Left kidney (tissue), 8 donors: ENCODE measurements at places on chromosomes 12 and 14. TPM values are rescaled to one million over a fixed set of nuclear protein-coding genes. Genes with fewer than 3 reads are reported as not detected.

PTPRR gene
- polyA plus RNA-seq, result 0.60 TPM

FOXG1 gene
- 0.03 TPM for polyA plus RNA-seq

GLIPR1L2 gene
- 2.6 TPM for polyA plus RNA-seq

DNA sequence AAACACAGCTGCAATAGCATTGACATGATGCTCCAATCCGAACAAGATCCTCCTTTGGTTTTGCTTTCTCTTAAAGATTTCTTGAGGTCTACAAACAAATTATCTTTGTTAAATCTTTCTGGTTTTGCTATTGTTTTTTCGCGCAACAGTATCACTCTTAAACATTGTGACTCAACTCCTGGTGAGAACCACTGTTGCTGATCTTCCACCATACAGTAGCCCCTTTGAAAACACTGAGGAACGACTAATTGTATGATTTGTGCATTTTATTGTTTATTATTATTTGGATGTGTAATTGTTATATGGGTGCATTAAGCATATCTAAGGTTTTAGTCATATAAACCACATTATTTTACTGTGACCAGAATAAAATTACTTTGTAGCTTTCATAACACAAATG, 282.8 kb downstream of the EGLN3 start:
- no peak for DNase-seq

DNA sequence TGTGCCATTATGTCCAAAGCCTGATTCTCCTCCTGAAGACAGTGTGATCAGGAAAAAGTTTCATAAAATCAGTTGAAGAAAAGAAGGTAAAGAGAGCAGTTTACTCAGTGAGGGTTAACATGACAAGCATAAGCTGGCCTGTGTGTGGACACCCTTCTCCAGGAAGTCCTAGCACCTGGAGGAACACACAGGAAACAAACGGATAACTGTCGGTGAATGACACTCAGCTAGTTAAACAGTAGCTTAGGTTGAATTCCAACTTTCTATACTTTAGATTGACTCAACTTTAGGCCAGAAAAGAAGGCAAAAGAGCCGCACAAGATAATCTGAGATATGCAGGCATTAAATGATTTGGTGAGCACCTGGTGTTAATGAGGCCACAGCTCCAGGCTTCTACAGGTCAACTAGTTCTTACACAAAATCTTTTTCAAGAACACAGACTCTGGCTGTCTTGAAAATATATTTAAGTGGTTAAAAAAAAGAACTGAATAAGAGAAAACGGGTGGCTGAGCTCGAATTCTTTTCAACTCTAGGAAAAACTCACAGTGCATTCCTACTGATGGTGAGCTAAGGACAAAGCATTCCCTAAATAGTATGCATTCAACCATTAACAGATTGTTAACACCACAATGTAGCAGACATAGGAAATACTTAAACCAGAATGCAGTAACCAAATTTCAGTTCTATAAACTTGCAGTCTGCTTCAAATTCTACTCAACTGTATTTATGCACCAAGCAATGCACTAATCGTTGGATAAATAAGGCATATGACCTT, 56.9 kb upstream of the TSPAN8 start:
- no peak for DNase-seq

DNA sequence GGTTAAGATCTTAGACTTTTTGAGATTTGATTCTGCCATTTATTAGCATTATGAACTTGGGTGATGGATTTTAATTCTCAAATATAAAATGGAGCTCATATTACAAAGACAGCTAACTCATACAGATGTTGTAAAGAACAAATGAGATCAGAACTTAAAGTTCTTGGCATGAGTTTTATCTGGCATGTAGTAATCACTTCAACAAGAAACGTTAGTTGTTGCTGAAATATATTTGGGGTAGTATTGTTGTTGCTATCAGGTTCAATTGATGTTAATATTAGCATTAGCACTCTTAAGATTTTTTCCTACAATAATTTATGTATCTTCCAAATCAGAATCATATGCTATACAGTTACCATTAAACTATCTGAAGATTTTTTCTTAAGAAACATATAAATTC, 71.0 kb downstream of the SLC6A15 start:
- no peak for DNase-seq

DNA sequence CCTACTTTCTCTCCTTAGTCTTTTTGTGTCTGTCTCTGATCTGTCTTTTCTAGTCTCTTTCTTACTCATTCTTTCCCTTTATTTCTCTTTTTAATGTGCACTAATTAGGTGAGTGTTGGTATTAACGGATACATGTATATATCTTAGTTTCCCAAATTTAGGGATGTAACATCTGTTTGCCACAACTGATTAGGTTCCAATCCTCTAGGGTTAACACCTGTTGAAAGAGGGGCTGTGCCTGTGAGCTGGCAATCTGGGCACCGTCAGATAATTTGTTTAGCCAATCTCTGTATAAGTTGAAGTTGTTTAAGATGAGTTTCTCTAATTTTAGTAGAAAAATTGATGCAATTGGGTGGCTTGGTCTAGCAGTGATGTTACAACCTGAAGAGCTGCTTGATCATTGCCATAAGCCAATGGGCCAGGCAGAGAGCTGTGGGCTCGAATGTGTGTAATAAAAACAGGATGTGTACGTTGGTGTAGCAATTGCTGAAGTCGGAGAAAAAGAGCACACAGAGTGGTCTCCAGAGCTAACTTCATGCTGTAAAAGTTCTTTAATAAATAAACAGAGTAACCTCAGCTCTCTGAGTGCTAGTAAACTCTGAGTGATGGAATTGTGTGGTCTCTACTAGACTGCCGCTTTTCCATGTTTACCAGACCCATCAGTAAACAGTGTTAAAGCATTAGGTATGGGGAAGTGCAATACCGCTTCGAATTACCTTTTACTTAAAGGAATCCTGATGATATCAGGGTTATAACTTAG, 18.3 kb upstream of the LYZ start:
- no peak for DNase-seq
